ENCODE measurements at places on chromosomes 7 and 10. TPM values are rescaled to one million over a fixed set of nuclear protein-coding genes. Genes with fewer than 3 reads are reported as not detected.
A peak's percentile ranks its signal among the peaks of the same experiment; 100 is the strongest.

DNA sequence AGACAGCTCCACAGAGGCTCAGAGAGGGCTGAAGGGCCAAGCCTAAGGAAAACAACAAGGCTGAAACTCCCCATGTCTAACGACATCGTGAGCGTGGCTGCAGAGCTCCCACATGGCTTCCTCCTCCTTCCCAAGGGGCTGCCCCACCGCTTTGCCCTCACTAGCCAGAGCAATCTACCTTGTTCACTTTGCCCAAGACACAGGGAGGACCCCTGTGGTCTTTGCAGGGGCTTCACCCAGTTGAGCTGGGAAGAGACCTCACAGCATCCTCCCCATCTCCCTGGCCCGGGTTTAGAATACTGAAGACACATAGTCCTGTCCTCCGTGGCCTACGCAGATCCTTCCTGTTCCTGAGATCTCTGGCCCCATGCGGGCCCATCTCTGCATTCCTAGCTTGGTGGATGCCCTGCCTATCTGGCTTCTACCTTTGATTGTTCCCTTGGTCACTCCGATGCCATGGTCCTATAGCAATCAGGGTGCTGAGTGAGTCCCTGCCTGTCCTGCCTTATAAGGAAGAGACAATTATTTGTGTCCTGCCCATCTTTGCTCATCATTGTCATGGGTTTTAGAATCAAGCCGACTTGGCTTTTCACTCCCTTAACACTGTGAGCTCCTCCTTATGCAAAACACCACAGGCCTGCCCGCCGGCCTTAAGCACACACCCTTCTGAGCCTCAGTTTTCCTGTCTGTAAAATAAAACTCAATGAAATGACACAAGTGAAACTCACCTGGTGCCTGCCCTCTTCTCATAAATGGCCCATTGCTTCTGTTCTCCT is 73.2 kb downstream of the PARP12 start:
- H3K4me1 ChIP-seq: no peaks in the 10 kb centered on the region
- no peaks in the 10 kb centered on the region for H3K36me3 ChIP-seq
- no peak for DNase-seq

GRCh38 chr10:95172851-95173250 is 21.2 kb upstream of the ACSM6 start:
- H3K4me3 ChIP-seq: no peak overlapping the region
- H3K27ac ChIP-seq: no peak overlapping the region
- no peak for DNase-seq
- no peaks in the 10 kb centered on the region for H3K36me3 ChIP-seq

DNA sequence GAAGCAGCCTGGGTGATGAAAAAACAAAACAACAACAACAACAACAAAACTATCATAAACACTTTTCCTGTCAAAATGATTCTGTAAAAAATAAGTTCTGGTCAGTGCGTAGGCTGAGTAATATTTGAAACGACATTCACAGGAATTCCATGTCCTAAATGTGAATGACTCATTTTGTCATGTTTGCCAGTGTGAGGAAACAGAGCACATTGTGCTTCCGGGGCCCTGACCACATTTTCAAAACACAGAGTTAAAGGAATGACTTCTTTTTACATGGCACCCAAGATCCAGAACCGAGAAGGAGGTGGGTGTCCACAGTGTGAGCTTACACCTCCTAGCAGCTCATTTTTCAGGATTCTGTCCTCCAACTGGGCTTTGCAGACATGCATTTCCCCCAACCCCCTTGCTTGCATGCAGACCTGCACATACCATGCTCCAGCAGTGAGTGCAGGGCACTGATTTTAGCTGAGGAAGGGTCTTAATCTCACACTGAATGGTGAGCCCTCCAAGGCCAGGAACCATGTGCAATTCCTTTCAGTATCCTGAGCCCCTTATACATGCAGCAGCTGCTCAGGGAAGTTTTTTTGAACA is 3.0 kb downstream of the CLRN3 start:
- no peaks in the 10 kb centered on the region for H3K4me1 ChIP-seq
- DNase-seq: no peak
- H3K4me3 ChIP-seq: no peak overlapping the region
- H3K27ac ChIP-seq: no peak overlapping the region

GRCh38 chr7:5549096-5549763 is 125.6 kb upstream of the TNRC18 start:
- no peaks in the 10 kb centered on the region for H3K27me3 ChIP-seq
- H3K4me3 ChIP-seq: peak overlapping the region; percentile 26
- peak; percentile 87 for DNase-seq
- peak overlapping the region; percentile 69 for H3K27ac ChIP-seq
- no peaks in the 10 kb centered on the region for H3K36me3 ChIP-seq
- H3K4me1 ChIP-seq: peaks cover 46% of the 10 kb centered on the region

- H3K27ac ChIP-seq: no peak overlapping the region
- H3K4me1 ChIP-seq: peaks cover 10% of the 10 kb centered on the region
- no peaks in the 10 kb centered on the region for H3K36me3 ChIP-seq
- no peaks in the 10 kb centered on the region for H3K27me3 ChIP-seq
- DNase-seq: no peak
Measured at GRCh38 chr10:124632064-124632531, 112.1 kb downstream of the FAM53B start.

DNA sequence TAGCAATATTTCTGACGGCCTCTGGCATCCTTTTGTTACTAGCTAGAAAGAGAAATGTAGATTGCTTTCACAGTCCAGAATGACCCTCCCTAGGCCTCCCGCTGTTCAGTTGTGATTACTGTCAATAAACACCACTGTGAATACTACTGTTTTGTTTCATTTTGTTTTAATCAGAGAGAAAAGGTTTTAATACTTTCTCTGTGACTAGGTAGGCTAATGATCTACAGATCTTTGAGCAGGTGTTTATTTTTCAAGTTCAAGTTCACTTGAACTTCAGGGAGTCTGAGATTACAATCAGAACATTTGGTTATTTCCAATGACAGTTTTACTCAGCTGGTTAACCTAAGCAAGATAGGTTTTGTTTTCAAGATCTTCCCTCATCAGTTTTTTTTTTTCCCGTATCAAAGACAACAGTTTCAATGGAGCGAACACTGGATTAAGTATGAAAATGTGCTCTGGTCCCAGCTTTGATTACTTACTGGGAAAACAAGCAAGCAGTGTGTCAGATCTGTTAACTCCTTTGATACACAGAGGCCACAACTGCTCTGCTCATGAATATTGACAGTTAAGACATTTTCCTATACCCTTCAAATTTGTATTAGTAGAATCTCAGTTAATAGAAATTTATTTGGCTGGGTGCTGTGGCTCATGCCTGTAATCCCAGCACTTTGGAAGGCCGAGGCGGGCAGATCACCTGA is 34.8 kb downstream of the VKORC1L1 start:
- H3K4me3 ChIP-seq: no peak overlapping the region
- no peak overlapping the region for H3K27ac ChIP-seq
- no peaks in the 10 kb centered on the region for H3K4me1 ChIP-seq
- no peaks in the 10 kb centered on the region for H3K36me3 ChIP-seq
- no peak for DNase-seq

The PYROXD2 gene
- 14.2 TPM for total RNA-seq

The DMBT1 gene
- 0.17 TPM for total RNA-seq

The C7orf57 gene
- total RNA-seq: 0.15 TPM

The AOAH gene
- 1.1 TPM for total RNA-seq

The MYPN gene
- 0.34 TPM for total RNA-seq

Data from HCT116 (cell line).